ENCODE measurements at places on chromosomes 5 and 9. TPM values are rescaled to one million over a fixed set of nuclear protein-coding genes. Genes with fewer than 3 reads are reported as not detected.

The NPR3 gene
- total RNA-seq: not detected

DNA sequence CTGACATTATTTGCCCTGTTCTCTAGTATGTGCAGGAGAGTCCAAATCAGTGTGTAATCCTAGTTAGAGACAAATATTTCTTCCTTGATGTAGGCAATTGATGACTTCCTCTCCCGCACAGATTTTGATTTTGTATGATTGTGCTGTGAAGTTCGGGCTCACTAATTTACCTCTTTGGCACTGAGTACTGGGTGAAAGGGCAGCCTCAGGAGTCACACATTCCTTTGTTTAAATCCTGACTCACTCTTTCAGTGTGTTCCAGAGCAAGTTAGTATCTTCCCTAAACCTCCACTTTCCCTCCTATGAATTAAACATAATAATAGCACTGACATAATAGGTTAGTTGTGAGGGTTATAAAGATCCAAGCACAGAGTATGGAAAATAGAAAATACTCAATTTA, 269.7 kb downstream of the ISL1 start:
- DNase-seq: no peak

- DNase-seq: no peak
Observed at GRCh38 chr5:172723508-172723907, 47.5 kb downstream of the DUSP1 start.

DNA sequence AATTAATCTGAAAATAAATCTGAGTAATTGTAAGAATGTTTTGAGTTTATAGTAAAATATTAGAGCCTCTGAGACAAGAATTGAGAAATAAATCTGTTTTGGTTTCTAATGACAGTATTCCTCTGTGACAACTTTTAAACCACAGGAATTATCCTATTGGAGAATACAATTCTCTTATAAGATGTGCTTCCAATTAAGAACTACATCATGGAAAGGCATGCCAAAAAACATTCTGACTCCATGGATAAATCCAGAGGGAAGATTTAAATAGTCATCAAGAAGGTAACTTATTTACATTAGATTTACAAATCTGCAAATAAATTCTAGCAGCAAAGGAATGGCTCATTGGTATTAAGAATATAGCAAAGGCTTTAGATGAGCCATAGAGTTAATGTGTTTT, 178.3 kb upstream of the ACOT12 start:
- no peak for DNase-seq

- DNase-seq: no peak
Observed at GRCh38 chr5:112024769-112025168, 267.8 kb upstream of the NREP start.
